ENCODE measurements at places on chromosomes 6 and 20. TPM values are rescaled to one million over a fixed set of nuclear protein-coding genes. Genes with fewer than 3 reads are reported as not detected.

Gene NEDD9
- 67.2 TPM for total RNA-seq

Gene RAD21L1
- total RNA-seq: not detected

Gene KCNK16
- not detected for total RNA-seq

Gene HTR1E
- total RNA-seq: not detected

Gene ZNF391
- 0.25 TPM for total RNA-seq

Data from A549 treated with dexamethasone at 1 μM for 4 hours (cell line).